ENCODE measurements at places on chromosomes 3 and 15.

- no peak for DNase-seq
These were observed 98.2 kb downstream of the SRGAP3 start for GRCh38 chr3:9151240-9151639.

- no peak for DNase-seq
These were observed 210.8 kb downstream of the STT3B start for GRCh38 chr3:31743331-31744089.

GRCh38 chr3:140006331-140006730 is 71.3 kb downstream of the CLSTN2 start:
- no peak for DNase-seq

GRCh38 chr3:139677388-139678155 is at the start of gene NMNAT3:
Gene NMNAT3 (minus strand): TSS chr3:139677972. CDS start chr3:139627724, 50,248 bp downstream.
- peak; percentile 41 for DNase-seq

DNA sequence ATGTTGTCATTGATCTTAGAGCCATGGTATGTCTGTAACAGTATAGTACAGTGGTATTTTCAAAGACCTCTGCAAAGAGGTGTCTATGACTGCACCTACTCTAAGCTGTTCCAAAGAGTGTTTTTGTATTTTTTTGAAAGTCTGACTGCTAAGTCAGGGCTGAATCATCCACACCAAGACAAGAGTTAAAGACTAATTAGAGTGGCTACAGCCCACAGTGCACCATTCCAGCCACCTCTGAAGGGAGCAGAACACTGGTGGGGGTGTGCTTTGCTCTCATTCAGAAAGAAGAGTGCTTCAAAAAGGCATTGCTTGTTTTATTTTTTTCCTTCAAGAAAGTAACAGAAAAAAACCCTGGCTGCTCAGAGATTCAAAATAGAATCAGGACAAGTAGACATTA is 301.4 kb downstream of the GABRG3 start:
- DNase-seq = no peak

DNA sequence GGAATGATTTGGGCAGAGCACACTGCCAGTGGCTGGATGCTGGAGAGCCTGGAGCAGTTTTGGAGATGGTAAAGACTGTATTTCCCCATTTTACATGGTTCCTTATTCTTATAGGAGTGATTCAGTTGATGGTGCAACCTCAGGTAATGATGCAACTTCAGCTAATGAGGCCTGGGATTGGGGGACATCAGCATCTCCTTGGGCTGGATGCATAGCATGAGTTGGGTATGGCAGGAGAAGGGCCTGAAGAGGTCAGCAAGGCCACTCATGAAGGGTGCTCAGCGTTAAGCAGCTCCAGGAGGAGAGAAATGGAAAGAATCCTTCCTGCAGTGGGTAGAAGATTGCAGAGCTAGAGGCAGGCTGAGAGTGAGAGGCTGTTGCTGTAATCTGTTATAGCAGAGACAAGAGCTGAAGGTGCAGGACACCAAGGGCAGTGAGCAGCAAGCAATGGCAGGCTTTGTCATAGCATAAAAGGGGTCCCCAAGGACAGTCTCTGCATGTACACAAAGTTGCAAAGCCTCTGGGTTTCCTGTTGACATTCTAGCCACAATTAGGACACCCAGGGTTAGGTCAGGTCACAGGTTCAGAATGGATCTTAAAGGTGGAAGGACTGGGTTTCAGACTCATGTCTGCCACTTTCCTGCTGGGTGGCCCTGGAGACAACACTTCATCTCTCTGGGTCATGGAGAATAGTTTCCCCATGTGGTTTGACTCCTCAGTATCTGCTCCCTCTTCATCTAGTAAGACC is 29.5 kb upstream of the SNRK start:
- no peak for DNase-seq

DNA sequence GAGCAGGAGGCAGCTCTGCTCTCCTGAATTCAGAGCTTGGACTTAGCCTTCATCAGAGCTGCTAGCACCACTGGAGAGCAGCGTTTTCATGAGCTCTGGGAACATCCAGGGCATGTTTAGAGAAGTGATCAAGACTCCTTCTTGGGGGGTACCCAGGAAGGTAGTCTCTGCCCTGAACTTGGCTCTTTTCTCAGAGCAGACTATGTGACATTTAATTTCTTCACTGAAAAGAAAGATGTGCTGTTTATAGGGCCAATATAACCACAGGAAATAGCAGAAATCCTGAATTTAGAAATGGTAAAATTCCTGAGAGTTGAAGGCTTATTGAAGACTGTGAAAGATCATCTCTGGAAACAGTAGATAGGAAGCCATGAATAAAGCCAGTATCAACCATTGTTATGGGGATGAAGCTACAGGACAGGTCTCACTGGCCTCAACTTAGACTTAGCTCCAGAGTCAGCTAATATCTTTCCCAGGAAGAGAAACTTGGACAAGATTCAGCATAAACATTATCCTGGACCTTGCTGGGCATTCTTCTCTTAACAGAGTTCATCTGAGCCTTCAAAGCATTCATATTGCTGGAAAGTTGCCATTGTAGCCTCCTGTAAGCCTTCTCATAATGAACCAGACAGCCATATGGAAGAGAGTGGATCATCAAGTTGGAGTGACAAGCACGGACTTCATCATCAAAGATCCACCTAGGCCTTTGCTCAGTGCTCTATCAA is 386.6 kb upstream of the THBS1 start:
- no peak for DNase-seq

DNA sequence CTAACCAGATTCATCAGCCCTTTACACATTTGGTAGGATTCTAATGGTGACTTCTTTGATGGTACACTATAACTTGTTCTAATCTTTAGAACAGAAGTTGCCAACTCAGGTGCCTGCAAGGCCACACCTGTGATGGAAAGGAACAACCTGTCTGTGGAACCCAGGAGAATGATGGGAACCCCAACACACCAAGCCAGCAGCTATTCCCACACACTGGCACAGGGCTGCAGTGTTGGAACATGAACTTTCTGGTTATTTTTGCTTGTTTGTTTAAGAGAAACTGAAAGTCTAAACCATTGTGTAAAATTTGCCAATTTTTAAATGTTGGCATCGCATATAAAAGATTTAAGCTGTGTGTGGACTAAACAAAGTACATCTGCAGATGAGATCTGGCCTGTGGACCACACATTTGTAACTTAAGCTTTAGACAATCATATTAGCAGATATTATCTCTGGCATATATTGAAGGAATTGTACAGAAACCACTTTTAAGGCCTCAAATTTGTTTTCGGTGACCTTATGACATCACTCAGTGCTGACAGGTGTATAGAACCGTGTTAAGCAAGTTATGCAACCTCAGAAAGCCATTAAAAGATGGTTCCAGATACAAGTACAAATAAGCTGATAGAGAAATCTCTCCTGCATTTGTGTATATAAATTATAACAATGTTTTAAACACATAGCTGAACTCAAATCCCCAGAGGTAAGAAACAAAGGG is 242.9 kb downstream of the SLC9A9 start:
- no peak for DNase-seq

DNA sequence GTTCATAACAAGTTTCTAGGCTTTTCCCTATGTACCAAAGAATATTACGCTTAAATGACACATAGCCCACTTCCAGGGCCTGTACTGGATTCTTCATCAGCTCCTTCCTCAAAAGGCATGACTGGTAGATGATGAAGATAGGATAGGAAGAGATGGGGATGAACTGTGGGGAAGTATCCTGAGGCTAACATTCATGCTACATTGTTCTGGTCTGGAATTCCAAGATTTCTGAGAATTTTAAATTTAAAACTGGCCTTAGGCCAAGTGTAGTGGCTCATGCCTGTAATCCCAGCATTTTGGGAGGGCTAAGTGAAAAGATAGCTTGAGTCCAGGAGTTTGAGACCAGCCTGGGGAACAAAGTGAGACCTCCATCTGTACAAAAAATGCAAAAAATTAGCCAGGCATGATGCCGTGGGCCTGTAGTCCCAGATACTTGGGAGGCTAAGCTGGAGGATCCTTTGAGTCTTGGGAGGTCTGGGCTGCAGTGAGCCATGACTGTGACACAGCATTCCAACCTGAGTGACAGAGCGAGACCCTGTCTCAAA is 160.1 kb upstream of the PLAAT1 start:
- DNase-seq = no peak

GRCh38 chr3:111712294-111713167 is 117.4 kb upstream of the ZBED2 start:
- no peak for DNase-seq

DNA sequence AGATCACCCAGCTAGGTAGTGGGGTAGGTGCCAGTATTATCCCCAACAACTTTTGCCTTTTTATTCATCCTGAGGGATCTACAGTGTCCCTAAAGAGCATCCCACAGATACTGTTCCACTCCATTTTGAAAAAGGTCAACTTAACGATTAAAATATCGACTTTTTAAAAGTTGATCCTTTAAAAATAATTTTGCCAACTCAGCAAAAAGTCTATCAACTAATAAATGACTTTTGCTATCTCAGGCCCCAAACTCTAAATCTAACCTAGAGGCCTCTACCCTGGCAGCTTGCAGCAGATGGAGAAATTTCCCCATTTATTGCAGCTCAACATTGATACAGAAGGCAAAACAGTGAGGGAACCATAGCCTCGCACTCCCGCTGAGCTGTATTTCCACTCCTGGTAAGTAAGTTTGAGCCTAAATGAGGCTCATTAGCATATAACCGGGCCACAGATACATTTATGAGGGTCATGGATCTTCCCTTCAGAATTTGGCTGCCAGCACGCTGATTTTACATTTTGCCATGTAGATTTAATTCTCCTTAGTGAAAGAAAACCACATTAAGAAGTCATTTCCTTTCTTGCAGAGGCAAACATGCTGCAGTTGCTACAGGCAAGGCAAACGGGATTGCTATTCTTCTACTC is 704.1 kb upstream of the CFAP20DC start:
- no peak for DNase-seq

DNA sequence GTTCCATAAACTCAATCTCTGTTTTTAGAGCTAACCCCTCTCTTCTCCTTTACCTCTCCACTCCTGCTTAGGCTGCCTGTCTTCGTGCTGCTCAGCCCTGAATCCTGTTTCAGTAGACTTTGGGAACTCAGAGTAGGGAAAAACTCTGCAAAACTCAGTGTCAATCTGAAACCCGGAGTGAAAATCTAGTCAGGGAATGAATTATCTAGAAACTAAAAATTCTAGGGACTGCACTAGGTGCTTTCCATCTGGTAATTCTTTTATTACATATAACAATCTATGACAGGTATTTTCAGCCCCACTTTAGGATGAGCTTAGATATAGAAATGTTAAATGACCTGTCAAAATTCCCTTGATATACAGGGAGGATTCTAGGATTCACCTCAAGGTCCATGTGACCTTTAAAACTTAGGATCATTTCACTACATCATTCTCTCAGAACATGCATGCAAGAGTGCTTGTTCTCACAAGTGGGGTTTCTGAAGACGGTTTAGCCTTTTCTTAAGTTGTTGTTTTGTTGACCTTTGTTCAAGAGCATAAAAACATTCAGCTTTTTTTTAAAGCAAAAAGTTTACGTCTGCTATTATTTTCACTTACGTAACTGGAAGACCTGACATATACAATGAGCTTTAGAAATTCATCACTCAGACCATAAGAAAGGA is 108.2 kb upstream of the MBNL1 start:
- no peak for DNase-seq

- no peak for DNase-seq
These were observed 38.4 kb downstream of the TMEM158 start for GRCh38 chr3:45187694-45188141.

DNA sequence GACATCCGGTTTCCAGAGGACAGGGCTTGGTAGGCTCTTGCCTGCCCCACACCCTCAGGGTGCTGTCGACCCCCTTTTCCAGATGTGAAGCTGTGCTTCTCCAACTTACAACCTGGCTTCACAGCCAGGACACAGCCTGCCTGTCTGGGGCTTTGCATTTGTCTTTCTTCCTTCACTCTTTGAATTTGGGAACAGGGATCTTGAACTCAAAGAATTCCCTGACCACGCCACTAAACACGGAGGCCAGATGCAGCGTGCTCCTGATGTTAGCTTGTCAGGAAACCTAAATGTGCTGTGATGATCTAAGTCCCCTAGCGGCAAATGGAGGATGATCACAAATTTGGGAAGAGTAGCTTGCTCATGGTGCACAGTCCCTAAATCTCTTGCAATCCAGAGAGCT is 244.8 kb upstream of the RGMA start:
- DNase-seq = no peak

DNA sequence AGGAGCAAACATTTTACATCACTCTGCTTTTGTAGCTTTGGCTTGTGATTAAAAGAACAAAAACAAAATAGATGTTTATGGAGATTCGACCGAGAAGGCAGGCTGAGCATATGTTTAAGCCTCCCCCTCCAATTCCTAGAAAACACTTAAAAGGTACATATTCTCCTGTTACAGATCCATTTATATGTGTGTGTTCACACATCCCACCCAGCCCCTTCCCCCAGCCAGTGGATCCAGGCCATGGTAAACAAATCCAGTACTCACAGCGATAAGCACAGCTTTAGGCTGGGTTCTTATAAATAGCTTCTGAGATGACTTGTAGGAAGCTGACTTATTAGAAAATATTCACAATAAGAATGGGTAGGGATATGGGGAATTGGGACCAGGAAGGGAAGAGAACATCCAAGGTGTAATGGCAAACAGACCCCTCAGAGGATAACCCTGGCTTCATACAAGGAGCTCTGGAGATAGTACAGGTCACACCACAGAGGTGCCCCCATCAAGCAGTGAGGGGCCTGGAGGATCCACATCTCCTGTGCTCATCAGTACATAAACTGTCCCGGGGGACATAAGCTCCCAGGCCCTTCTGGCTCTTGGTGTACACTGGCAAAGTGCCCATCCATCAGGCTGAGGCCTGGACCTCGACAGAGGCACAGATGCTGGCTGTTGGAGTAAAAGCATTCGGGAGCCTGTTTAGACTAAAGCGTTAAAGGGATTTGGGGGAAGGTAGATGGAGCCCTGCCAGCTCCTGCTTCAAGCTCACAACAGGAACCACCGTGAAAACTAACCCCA is 70.0 kb upstream of the UBE2E1 start:
- DNase-seq = no peak

- DNase-seq = no peak
These were observed 55.6 kb downstream of the CYP11A1 start for GRCh38 chr15:74311734-74312444.

- DNase-seq = no peak
These were observed 21.5 kb downstream of the NR2F2 start for GRCh38 chr15:96351761-96352603.

DNA sequence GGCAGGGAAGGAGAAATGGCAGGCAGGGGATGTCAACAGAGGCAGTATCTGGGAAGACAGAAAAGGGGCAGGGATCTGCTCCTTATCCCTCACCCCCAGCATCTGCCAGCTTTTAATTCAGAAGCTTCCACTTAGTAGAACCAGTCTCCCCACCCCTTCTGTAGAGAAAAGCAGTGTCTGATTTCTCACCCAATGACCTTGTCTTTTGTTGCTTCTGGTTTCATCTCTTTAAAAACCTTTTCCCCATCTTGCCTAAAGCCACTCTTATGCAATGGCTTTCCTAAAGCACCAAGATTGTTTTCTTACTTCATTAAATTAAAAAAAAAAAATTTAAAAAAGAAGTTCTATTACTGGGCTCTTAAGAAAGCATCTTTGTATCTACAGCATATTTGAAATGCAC is 27.8 kb downstream of the ARHGEF3 start:
- no peak for DNase-seq

Measured in substantia nigra (tissue), 51 donors.